MCF 10A (cell line): ENCODE measurements at places on chromosomes 6 and 20. TPM values are rescaled to one million over a fixed set of nuclear protein-coding genes. Genes with fewer than 3 reads are reported as not detected.

- DNase-seq = peak; percentile 51
These were observed 21.7 kb downstream of the FGD2 start for GRCh38 chr6:37027036-37027720.

DNA sequence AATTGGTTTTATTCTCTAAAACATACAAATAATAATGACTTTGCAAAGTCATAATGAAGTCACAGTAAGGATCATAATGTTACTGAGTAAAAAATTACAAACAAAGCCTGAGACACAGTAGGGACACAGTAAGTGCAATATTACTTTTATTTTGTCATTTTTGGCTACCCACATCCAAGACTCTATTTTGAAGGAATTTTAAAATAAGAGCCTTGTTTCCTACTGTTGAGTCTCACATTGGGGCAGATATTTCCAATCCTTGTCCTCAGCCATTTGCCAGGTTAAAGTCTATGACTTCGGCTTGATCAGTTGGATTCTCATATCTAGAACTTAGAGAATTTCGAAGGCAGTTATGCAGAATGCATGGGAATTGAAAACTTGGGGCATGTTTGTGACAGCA lies 10.8 kb upstream of the RHAG start:
- DNase-seq = no peak

GRCh38 chr6:27333642-27334040 lies 21.6 kb upstream of the POM121L2 start:
- DNase-seq = no peak

DNA sequence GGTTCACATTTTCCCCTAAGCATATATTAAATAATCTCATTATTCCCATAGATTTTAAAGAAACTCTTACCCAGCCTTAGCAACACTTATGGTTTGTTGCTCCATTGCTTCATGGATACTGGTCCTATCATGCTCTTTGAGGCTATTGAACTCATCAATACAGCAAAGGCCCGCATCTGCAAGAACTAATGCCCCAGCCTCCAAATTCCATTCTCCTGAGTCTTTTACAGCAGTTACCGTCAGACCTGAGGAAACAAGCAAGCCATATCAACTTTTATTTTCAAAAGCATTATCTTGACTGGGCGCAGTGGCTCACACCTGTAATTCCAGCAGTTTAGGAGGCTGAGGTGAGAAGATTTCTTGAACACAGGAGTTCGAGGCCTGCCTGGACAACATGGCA lies 37.7 kb upstream of the ASF1A start:
- no peak for DNase-seq

DNA sequence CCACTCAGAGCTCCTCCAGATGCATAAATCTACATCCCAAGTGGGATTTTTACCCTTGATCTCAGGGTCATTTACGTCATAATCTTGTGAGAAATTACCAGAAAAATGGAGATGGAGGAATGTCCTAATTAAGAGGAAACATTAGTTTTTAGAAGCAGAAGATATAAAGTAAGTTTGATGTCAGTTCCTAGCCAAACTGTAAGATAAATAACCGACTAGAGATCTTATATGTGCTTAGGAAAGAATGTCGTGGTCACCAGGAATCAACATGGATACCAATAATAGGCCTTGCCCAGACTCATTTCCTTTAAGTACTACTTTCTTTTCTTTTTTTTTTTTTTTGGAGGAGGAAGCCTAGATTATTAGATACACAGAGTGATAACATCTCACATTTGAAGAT lies 186.9 kb downstream of the UTRN start:
- DNase-seq = no peak

DNA sequence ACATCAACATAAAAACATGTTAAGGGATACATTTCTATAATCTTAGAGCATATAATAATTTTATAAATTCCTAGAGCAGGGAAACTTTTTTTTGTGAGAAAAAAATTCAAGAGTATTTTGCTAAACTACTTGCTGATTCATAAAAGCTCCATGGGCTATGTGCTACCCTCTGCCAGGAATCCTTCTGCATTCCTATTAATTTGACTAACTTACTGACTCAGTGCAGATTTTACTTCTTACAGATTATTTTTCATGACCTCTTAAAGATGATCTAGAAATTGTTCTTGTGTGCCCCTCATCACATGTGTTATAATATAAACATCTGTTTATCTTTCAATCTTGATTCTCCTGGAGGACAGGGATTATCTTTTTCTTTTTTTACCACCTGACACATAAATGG lies 5.7 kb downstream of the VTA1 start:
- no peak for DNase-seq

- DNase-seq = peak; percentile 72
These were observed 8.0 kb downstream of the TGM2 start for GRCh38 chr20:38156888-38157634.

- peak; percentile 51 for DNase-seq
These were observed at the start of gene OVOL2 for GRCh38 chr20:18057101-18057993. OVOL2 (minus strand) TSS chr20:18057916; CDS start chr20:18057634, 282 bp downstream.

GRCh38 chr20:8213831-8214587 lies 81.9 kb downstream of the PLCB1 start:
- DNase-seq = no peak

DNA sequence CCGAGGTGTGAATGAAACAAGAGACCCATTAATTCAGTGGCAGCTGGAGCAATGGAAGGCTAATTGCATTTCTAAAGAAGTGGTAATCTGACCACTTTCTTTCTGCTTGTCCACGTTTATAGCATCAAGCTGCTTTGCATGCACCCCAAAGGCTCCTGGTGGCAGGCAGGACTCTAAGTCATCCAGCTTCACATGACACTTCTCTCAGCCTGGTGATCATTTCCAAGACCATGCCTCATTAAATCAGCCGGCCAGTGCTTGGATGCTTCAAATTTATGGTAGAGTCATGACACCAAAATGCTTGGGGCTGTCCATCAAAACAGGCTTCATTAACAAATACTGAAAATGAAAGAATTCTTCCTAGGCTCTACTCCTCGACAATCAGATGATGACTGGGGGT lies 614.9 kb downstream of the DOK5 start:
- DNase-seq = no peak

- DNase-seq = no peak
These were observed 510.8 kb upstream of the POU3F2 start for GRCh38 chr6:98323605-98324004.

DNA sequence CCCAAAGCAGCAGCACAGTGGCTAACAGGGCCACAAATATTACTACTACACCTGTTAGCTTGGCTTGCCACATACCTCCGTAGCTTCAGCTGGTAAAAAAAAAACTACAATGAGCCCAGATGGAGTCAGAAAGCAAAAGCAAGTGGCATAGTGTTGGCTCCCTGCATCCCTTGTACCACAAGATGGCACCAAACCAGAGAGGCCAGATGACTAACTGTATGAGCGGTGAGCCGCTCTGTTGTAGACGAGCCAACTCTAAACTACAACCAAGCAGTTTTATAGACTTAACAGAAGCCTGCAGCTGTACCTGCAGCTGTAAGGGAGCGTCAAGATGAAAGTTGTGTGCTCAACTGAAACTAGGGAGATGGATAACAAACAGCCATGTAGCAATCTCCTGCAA lies 84.5 kb upstream of the MCHR2 start:
- peak; percentile 77 for DNase-seq

- no peak for DNase-seq
These were observed 1.9 kb downstream of the SYNCRIP start for GRCh38 chr6:85640821-85641220.

GRCh38 chr6:41768545-41769308 lies 11.0 kb downstream of the FRS3 start:
- no peak for DNase-seq

DNA sequence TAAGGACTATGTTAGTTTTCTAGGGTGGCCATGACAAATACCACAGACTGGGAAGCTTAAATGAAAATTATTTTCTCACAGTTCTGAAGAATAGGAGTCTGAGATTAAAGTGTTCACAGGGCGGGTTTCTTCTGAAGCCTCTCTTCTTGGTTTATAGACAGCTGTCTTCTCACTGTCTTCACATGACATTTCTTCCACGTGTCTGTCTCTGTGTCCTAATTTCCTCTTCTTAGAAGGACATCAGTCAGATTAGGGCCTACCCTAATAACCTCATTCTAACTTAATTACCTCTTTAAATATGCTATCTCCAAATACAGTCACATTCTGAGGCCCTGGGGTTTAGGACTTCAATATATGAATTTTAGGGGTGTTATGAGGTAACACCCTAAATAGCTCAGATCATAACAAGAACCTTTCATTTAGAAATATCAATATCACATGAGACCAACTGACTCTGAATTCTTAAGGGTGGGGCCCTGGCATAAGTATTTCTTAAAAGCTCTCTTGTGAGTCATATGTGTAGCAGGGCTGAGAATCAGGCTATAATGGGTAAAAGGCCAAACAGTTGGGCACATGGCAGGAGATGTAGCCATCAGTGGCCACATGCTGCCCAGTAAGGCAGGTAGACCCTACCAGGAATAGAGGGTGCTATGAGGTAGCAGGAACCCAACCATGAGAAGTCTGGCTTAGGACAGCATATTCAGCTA lies 62.0 kb upstream of the TENT5A start:
- DNase-seq = peak; percentile 30

- DNase-seq = no peak
These were observed 28.5 kb downstream of the TRERF1 start for GRCh38 chr6:42423244-42423643.

DNA sequence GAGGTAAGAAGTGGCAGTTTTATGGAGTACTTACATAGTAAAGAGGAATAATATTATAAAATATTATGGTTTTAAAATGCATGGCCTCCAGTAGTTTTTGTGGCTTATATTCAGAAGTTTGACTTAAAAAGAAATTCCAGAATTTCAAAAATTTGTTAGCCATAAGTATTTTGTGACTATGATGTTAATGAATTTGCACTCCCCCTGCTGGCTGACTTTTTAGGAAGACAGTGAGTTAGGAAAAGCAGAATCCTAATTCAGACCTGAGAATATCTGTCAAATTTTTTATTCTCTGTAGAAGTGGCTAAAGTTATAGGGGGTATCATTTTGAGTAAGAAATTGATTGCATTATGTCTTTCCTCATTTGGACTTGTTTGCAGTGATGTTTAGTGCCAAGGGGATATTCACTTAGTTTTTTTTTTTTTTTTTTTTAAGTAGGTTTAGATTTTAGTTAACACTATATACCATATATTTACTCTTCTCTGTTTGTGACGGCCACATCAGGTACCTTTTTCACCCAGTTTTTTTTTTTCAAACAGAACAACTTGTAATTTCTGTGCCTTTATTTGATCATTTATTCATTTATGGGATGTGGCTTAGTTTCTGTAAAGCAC lies 40.8 kb downstream of the ZFAND3 start:
- peak; percentile 64 for DNase-seq

GRCh38 chr6:24436979-24437378 lies 34.2 kb downstream of the MRS2 start:
- no peak for DNase-seq

DNA sequence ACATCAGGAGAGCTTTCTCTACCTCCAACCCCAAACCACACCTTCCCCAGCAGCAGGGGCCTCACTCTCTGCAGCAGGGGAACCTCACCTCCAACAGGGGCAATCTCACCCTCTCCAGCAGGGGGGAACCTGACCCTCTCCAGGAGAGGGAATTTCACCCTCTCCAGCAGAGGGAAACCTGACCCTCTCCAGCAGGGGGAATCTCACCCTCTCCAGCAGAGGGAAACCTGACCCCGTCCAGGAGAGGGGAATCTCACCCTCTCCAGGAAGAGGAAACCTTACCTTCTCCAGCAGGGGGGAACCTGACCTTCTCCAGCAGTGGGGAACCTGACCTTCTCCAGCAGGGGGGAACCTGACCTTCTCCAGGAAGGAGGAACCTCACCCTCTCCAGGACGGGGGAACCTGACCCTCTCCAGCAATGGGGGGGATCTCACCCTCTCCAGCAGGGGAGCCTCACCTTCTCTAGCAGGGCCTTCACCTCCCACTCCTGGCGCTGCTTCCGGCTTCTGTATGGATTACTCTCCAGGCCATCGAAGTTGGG lies 3.1 kb downstream of the B3GALT4 start:
- DNase-seq = peak; percentile 74

DNA sequence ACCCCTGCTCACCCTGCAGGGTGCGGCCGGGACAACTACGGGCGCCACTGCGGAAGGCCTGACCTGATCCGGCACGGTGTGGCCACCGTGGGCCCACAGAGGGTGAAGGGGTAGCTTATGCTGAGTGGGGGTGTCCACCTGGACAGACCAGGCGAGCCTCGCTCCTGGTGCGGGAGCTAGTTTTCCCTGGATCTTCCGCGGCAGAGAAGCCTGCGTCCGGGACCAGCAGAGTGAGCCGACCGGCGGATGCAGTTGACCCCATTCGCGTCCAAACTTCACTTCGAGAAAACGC lies 38.2 kb downstream of the NCR2 start:
- no peak for DNase-seq

MRPL2 gene
- total RNA-seq = 155 and 174 TPM in 2 replicates

KLC4 gene
- total RNA-seq = 17.5 and 23.4 TPM in 2 replicates

MTG2 gene
- total RNA-seq = 46.9 and 61.0 TPM in 2 replicates

SLC22A2 gene
- not detected in 2 replicates for total RNA-seq

CHRNA4 gene
- not detected in 2 replicates for total RNA-seq

NEURL2 gene
- 2.0 and 2.5 TPM in 2 replicates for total RNA-seq

DUSP15 gene
- total RNA-seq = not detected in 2 replicates

PPP1R16B gene
- total RNA-seq = not detected in 2 replicates

TRIM31 gene
- not detected in 2 replicates for total RNA-seq

RAET1L gene
- 1.2 TPM in 2 replicates for total RNA-seq

SLC17A9 gene
- total RNA-seq = 0.07 TPM in 1 of 2 replicates, not detected in the other

TTK gene
- total RNA-seq = 11.9 and 19.1 TPM in 2 replicates

MYH7B gene
- 0.07 and 0.27 TPM in 2 replicates for total RNA-seq
